ENCODE measurements at places on chromosomes 6 and 20.

- DNase-seq, result no peak
Measured at GRCh38 chr6:81556551-81556950, 195.9 kb downstream of the TENT5A start.

- DNase-seq, result no peak
Measured at GRCh38 chr6:29251736-29252135, 49.8 kb upstream of the OR14J1 start.

GRCh38 chr6:100503043-100503705, 38.5 kb upstream of the SIM1 start:
- no peak for DNase-seq

DNA sequence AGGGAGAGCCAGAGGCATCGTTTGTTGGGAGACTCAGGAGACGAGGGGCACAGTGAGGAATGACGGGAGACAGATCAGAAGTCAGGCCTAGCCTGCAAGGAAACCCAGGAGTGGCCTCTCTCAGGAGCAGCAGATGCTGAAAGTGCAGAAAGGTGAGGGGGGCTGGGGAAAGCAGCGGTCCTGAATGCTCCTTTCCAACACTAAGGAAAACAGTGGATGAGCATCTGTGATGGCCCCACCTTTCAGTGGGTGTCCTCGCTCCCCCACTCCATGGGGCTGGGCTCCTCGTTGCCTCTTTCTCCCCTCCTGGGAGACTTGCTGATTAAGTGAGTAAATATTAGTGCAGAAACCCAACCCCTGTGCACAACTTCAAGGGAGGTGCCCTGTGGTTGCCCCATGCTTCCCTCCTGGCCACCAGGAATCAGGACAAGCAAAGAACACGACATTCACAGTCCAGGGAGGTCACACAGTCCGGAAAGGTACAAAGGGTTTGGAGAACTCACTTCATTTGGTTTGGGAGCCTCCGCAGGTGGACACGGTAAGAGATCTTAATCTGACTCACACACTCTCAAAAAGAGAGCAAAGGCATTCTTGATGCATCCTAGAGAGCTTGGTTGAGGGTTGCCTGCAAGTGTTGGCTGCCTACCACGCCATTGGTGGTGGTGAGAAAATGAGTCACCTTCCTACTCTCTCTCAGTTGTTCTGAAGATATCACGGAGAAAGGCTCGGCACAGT, 9.7 kb upstream of the BPIFB1 start:
- no peak for DNase-seq

GRCh38 chr20:45041464-45042337, 59.2 kb downstream of the KCNS1 start:
- peak; percentile 91 for DNase-seq
